HepG2 (cell line): ENCODE measurements at places on chromosomes 6 and 20. TPM values are rescaled to one million over a fixed set of nuclear protein-coding genes. Genes with fewer than 3 reads are reported as not detected.

DNA sequence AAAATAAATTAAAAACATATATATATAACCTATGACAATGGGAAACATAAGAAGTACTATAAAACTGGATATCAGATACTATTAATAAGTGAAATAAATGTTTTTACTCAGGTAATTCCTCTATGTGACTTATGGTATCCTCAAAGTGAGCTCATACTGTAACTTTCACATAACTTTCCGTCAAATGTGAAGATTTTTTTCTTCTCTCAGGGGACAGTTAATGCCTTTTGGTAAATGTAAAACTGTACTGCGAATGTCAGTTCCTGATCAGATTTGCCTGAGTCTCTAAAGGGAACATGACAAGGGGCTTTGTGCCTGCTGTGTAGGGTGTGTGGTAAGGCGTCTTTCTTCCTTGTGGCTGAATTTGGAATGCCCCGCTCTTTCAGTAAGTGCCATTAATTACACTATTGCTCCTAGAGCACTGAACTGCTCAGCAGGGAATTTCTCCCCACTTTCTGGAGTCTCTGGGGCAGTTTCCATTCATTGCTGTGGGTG is 271.8 kb downstream of the PRL start:
- no peak for DNase-seq
- no peaks in the 10 kb centered on the region for H3K36me3 ChIP-seq
- H3K27me3 ChIP-seq = no peaks in the 10 kb centered on the region
- no peak overlapping the region for H3K4me3 ChIP-seq
- no peaks in the 10 kb centered on the region for H3K4me1 ChIP-seq

GRCh38 chr6:138986578-138986977 is 1.5 kb downstream of the REPS1 start:
- peaks cover 62% of the 10 kb centered on the region for H3K4me1 ChIP-seq
- DNase-seq = peak; percentile 27
- no peaks in the 10 kb centered on the region for H3K36me3 ChIP-seq
- peak overlapping the region; percentile 98 for H3K4me3 ChIP-seq

DNA sequence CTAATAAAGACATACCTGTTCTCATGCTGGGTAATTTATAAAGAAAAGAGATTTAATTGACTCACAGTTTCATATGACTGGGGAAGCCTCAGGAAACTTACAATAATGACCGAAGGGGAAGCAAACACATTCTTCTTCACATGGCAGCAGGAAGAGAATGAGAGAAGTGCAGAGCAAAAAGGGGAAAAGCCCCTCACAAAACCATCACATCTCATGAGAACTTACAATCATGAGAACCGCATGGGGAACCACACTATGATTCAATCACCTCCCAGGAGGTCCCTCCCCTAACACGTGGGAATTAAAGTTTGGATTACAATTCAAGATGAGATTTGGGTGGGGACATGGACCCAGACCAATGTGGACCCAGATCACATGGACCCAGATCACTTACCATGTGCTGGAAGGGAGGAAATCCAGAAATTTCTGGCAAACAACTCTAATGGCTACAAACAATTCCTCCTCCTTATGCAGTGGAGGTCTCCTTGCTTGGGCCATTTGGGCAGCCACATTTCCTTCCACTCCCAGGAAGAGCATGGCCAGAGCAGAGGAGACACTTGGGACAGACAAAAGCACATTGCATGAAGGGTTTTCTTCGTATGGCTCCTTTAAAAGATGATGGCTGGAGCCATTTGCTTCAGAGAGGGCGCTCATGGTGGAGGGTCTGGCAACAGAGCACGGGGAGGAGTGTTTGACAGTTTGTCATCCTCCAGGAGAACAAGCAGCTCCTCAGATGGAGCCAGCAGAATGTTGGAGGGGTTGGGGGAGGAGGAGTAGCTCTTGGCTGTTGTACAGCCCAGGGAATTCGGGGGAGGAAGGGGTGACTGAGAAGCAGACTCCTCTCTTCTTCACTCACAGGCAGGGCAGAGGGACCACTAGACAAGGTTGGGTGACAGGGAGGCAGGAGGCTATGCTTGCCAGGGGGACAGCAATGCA is 30.4 kb downstream of the SERPINB9 start:
- no peak for DNase-seq
- H3K27me3 ChIP-seq = no peaks in the 10 kb centered on the region; the same call in 2 of the 3 replicates
- peaks cover 51% of the 10 kb centered on the region for H3K4me1 ChIP-seq
- no peak overlapping the region for H3K4me3 ChIP-seq
- H3K36me3 ChIP-seq = no peaks in the 10 kb centered on the region

DNA sequence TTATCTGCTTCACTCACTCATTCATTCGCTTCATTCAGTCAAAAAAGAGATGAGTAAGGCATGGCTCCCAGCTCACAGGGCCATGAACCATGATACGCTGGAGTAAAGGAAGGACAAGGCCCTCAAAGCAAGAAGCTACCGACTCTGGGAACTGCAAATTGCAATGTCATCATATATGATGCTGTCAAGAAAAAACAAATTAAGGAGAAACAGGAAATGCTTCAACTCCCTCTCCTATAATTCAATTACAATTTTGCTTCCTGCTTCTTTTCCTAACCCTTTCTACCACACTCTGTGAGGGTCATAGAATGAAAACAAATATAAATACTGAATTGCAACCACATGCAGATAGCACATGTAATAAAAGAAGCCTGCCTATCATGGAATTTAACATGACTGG is 725.7 kb upstream of the FLRT3 start:
- H3K27me3 ChIP-seq = no peaks in the 10 kb centered on the region
- no peak for DNase-seq
- no peak overlapping the region for H3K4me3 ChIP-seq
- peaks cover 44% of the 10 kb centered on the region for H3K4me1 ChIP-seq

DNA sequence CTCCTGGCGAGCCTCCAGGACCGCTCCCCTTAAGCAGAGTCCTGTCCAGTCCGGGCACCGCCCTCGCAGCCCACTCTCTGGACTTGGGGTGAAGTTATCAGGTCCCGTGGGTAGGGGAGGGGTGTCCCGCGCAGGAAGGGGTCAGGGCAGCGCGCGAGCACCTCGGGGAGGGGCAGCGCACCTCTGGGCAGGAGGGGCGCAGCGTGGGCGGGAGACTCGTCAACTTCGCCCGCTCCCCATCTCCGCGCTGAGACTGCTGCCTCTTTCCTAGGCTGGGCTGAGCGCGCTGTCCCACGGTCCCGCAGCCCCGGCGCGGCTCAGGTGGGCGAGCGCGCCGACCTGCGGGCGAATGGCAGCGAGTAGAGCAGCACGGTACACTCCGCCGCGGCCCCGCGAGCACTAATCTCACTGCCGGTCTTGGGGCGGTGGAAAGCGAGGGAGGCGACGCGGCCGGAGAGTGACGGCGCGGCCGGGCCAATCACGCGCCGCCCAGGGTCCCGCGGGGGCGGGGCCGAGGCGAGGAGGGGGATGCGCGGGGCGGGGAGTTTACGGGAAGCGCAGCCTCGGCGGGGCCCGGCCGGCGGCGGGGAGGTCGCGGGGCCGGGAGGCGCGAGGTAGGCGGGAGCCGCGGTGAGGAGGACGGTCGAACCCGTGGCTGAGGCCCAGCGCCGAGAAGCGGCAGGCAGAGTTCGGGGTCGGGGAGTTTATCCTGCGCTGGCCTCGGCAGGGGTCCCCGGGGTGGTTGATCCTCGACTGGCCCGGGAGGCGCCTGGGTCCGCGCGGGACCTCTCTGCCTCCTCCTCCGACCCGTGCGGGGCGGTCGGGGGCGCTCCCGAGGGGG is at the start of gene MAN1A1:
TSS of gene MAN1A1 (minus strand) at position 401 of the 841 bp plus-strand sequence. CDS start 696 bp downstream, outside the sequence.
- H3K27me3 ChIP-seq = no peaks in the 10 kb centered on the region
- DNase-seq = peak; percentile 87
- peak within 1 kb of the TSS; percentile 100 for H3K27ac ChIP-seq
- H3K4me3 ChIP-seq = peak within 1 kb of the TSS; percentile 89

DNA sequence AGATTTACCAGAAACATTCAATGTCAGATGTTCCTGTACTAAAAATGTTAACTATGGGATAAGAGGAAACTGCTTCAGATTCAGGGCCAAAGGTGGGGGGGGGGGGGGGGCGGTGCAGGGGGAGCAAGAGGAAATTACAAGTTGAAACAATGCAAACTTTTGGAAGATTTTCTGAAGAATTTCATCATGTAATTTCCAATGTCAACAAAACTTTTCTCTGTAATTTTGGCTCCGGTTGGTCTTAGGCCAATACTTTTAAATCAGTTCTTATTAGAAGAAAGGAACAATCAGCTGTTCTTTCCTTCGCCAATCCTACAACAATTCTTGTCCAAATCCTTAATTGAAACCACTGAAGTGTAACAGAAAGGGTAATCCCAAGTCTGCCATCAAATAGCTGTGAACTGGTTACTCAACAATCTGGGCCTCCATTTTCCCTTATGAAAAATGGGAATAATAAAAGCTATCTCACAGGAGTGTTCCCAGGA is 13.1 kb downstream of the UQCC1 start:
- no peaks in the 10 kb centered on the region for H3K27me3 ChIP-seq
- DNase-seq = peak; percentile 30
- no peak overlapping the region for H3K4me3 ChIP-seq
- peak overlapping the region; percentile 1 for H3K27ac ChIP-seq
- peaks cover 4% of the 10 kb centered on the region; the same call in 1 of the 2 replicates for H3K36me3 ChIP-seq

DNA sequence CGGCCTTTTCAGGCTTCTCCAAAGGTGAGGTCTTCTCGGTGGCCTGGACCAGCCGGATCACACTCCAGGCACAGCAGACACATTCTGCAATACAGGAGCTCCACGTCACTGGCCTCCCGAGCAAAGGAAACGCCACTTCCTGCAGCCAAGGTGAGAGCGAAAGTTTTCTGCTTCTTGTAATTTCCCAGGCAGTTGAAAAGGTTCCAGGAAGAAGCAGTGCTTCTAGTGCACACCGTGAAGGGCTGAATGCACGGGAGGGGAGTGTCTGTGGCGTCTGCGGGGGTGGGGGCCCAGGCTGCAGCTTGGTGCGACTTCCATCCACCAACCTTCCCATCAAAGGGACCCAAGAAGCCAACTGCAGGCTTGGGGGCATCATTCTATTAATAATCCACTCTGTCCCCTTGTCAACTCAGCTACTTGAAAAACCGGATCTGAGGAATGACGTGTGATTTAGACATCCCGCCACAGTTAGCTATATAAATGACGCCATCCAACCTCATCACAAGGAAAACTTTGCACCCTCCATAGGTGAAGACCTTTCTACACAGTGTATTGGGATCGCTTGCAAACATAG is 61.1 kb downstream of the NFATC2 start:
- H3K4me3 ChIP-seq = no peak overlapping the region
- DNase-seq = no peak
- H3K36me3 ChIP-seq = no peaks in the 10 kb centered on the region
- H3K27me3 ChIP-seq = no peaks in the 10 kb centered on the region

- H3K36me3 ChIP-seq = no peaks in the 10 kb centered on the region
- no peak for DNase-seq
- H3K4me3 ChIP-seq = no peak overlapping the region
- H3K27me3 ChIP-seq = no peaks in the 10 kb centered on the region
- no peak overlapping the region for H3K27ac ChIP-seq
Measured at GRCh38 chr6:72787391-72788031, 165.6 kb downstream of the KCNQ5 start.

DNA sequence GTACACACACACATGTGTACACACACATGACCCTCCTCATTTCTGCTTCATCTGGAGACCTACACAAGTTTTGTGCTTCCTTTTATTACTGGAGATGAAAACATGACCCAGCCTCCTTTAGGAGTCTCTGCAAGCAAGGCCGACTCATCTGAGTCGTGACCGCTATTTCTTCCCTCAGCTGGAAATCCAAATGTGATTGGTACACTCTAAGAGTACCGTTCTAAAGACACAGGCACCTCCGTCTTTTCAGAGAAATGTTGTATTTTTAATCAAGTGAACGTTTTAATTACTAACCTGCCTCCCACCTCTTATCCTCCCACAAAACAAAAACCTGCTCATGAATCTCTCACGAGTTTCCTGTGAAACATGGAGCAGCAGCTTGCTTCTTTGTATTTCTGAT is 63.0 kb downstream of the LAMP5 start:
- DNase-seq = no peak
- no peaks in the 10 kb centered on the region for H3K4me1 ChIP-seq
- H3K4me3 ChIP-seq = no peak overlapping the region
- H3K27me3 ChIP-seq = no peaks in the 10 kb centered on the region
- H3K27ac ChIP-seq = no peak overlapping the region
- no peaks in the 10 kb centered on the region for H3K36me3 ChIP-seq

DNA sequence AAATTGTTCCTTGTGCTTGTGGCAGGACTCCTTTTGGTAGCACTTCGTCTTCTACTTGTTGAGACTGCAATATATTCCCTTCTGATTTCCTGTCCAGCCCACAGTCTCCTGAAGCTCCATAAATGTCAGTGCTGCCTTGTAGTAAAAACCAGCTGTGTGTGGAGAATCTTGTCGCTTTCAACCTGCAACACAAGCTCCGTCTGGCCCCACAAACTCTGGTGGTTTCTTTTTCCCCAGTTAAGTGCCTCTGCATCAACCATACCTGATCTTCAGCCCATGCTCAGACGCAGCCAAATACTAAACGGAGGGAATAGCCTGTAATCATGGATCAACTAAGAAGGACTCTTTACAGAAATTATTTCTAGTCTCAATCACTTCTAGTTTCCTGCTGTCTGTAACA is 1133.3 kb upstream of the ADGRB3 start:
- no peak overlapping the region for H3K27ac ChIP-seq
- no peak for DNase-seq
- H3K4me3 ChIP-seq = no peak overlapping the region
- no peaks in the 10 kb centered on the region for H3K4me1 ChIP-seq
- no peaks in the 10 kb centered on the region for H3K27me3 ChIP-seq

SPATS1 gene
- not detected in 2 replicates for polyA plus RNA-seq

EIF6 gene
- 466 and 470 TPM in 2 replicates for polyA plus RNA-seq

IMPG1 gene
- polyA plus RNA-seq = not detected in 2 replicates

- H3K36me3 ChIP-seq = no peaks in the 10 kb centered on the region
- no peak for DNase-seq
- H3K4me3 ChIP-seq = no peak overlapping the region
- no peaks in the 10 kb centered on the region for H3K27me3 ChIP-seq
- peaks cover 19% of the 10 kb centered on the region for H3K4me1 ChIP-seq
- H3K27ac ChIP-seq = no peak overlapping the region
Measured at GRCh38 chr6:116304538-116305097, 24.9 kb upstream of the TSPYL1 start.

- DNase-seq = no peak
- no peak overlapping the region for H3K27ac ChIP-seq
- H3K27me3 ChIP-seq = peaks cover 86% of the 10 kb centered on the region
- no peaks in the 10 kb centered on the region for H3K36me3 ChIP-seq
Measured at GRCh38 chr20:32636283-32636682, 37.5 kb downstream of the C20orf203 start.

NELFE gene
- polyA plus RNA-seq = 51.3 and 57.3 TPM in 2 replicates
